NCI-H2081 (cell line): ENCODE measurements at places on chromosomes 11 and 22.

DNA sequence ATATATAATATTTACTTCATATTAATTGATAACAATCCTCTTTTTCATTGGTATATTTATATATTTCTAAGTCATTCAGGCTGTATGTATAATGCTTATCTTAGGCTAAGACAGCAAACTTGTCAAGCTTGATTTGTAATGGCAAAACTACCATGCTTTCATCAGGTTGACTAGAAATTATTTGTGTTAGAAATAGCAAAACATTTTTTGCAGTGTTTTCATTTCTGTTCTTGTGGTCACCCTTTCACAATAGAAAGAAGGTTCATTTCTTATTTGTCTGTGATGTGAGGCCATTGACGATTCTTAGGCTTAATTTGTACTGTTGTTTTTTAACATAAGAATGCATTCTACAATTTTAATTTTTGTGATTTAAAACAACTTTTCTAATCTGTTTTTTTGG lies 197.6 kb downstream of the TMEM135 start:
- no peak for DNase-seq

DNA sequence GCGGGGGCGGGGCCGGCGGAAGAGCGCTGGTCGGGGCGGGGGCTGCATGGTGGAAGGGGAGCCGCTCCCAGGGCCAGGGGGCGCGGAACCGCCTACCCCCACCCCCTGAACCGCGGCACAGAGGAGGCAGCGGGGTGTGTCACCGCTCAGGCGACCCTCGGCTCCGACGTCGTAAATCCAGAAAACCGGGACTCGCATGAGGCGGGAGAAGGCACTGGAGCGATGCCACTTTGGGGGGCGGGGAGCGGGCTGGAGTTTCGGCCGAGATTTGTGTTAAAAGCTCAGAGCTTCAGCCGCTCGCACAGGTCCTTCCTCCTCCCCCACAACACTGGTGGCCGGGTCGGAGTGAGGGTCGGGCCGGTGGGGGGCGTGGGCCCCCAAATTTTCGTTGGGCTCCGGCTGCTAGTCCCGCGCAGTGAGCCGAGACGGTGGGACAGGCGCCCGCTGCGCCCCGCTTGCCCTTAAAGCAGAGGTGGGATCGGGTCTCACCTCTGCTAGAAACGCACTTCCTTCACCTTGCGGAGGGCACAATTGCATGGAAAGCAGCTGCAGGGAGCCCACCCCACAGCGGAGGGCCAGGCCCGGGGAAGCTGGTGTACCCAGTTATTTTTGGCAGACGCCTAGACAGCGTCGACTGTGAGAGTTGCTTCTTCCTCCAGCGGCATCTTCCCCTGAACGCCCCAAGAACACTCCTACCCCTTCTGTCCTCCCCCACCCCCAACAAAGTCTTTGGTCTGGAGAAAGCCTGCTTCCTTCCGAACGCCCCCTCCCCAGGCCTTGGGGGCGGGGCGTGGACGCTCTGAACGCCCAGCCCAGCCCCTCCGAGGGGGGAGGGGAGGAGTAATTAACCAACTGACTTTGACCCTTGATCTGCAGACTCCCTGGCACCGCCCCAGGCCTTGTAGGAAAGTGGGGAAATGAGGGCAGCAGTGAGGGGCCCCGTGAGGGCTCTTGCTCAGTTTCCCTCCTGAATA lies 1.1 kb downstream of the OVOL1 start:
- DNase-seq, result no peak

DNA sequence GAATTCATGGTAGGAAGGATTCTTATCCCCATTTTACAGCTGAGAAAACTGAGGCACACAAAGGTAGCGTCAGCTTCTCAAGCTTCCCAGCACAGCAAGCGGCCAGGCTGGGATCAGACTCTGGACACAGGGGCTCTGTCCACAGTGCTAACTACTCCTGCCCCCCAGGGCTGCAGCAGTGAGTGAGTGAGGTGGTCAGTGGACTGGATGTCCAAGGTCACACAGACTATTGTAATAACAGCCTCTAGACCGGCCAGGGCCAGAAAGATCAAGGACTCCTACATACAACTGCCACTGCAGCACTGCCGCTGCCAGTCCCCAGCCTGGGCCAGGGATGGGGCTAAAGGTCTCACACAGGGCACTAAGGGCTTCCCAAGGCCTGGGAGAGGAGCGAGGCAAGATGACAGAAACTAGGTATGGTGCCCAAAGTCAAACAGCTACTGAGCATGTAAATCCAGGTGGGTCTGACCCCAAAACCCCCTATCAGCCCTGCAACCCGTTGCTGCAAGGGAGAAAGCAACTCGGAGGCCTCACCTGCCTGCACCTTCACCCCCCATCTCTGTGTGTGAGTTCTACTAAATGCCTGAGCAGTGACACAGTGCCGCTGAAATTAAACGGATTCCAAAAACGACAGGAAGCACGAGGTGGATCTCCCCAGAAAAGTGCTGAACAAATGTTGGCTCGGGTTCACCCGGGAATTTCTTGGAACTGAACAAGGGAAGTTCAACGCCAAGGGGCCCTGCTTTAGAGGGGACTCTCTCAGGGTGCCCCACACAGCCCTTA lies 161.8 kb upstream of the GRK3 start:
- DNase-seq, result no peak

- DNase-seq, result no peak
Measured at GRCh38 chr11:67354075-67355022, 1.0 kb upstream of the POLD4 start.

GRCh38 chr11:14953904-14954303 lies 18.2 kb downstream of the CALCA start:
- no peak for DNase-seq

DNA sequence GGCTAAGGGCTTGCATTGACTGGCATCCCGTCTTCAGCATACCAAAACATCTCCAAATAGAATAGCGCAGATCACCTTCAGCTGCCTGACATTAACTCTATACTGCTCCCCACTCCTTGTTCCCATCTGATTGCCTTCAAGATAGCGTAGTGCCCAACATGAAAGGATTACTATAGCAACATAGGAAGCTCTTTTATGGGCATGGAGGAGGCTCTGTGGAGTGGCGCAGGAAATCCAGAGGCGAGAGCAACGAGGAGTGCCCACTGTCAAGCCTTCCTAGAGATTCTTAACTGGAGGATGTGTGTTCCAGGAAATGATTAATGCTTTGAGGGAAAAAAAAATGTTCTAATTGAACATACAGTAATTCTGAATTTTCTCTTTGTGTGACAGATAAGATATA lies 213.3 kb downstream of the CADM1 start:
- DNase-seq, result no peak

DNA sequence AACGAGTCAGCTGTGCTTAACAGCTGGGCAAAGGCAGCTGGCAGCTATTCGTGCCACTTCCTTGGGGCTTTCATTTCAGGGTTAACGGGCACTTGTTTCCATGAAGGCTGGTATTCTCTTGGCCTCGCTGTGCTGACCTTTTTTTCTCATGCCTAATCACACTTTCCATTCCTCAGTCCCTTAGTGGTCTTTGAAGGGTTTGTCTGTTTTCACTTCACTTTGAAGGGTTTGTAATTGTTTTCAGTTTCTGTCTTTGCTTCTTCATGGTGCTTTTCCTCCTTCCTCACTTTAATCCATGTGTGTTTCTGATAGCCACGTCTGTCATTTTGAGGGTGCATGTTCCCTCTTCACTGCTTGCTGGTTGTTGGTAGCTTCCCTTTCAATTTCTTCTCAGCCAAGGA lies 24.6 kb downstream of the PPIL2 start:
- no peak for DNase-seq

- DNase-seq, result no peak
Measured at GRCh38 chr11:86219311-86220193, 25.0 kb upstream of the EED start.

GRCh38 chr11:110565357-110566336 lies 135.9 kb downstream of the FDX1 start:
- no peak for DNase-seq

DNA sequence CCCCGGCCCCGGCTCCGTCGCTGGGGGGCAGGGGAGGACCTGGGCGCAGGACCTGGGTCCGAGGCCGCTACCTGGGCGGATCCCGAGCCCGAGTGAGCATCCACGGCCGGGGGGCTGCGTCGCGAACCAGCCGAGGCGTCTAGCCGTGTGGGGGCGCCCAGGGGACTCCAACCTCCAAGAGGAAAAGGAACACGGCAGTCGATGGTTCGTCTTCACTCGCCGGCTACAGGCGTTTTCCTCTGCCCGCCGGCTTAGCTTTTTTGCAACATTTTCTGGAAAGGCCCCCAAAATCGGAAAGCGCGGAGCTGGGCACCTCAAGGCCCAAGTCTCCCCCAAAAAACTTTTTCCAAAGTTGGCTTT lies 666 bp downstream of the PDGFB start:
- no peak for DNase-seq

DNA sequence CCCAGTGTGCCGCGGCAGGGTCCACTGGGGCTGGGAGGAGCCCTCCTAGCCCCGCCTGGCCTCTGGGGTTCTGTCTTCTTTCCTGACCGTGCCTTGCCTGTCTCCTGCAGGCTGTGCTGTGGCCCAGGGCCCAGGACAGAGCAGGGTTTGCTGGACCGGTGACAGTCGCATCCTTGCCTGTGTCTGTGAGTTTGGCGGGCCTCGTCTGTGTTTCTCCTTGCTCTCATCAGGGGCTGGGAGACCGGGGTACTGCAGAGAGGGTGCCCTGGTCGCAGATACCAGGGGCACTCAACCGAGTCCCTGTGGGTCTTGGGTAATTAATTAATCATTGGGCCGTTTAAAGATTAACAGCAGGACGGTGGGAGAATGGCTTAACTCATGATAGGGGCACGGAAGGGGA lies 29.9 kb downstream of the RPL3 start:
- DNase-seq, result no peak
